ENCODE measurements at places on chromosomes 7 and 10.

- no peak for DNase-seq
Measured at GRCh38 chr7:152382244-152382643, 53.6 kb downstream of the KMT2C start.

DNA sequence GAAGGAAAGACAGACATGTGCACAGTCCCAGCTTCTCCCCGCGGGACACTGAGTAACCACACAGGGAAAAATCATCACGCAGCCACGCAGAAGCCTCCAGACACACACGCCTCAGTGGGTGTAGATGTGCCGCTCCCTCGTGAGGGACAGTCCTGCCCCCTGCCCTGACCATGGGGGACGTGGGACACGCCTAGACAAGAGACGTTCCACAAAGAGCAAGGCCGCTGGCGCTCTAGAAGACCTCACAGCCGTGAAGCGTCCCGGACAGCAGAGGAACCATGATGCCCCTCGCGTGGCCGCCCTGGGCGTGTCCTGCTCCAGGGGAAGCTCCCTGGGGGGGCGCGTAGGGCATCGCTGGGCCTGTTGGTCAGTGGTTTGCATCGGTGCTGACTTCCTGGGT lies 210.8 kb downstream of the DNAJB6 start:
- DNase-seq = no peak

GRCh38 chr7:107879400-107880035 lies 11.5 kb upstream of the DLD start:
- peak; percentile 49 for DNase-seq

- DNase-seq = no peak
Measured at GRCh38 chr7:14258861-14259260, 269.4 kb upstream of the ETV1 start.

GRCh38 chr10:75201793-75202307 lies 8.7 kb upstream of the VDAC2 start:
- no peak for DNase-seq

GRCh38 chr10:58827381-58827780 lies 314.7 kb downstream of the BICC1 start:
- DNase-seq = no peak

GRCh38 chr7:121440857-121441503 lies 44.9 kb upstream of the FAM3C start:
- no peak for DNase-seq

DNA sequence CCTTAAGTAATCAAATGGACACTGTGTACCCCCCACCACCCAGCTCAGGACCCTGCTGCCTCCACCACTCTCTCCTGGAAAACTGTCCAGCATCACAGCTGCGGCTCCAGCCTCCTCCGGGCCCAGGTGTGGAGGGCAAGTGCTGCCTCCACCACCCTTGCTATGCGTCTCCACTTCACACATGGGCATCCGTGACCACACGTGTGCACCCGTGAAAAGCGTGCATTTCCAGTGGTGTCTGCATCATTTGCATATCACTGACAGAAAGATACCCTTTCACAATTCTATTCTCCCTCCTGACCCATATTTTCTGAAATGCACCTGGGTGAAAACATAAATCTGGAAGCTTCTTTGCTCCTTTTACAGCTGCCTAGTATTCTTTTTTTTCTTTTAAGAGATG lies 89.7 kb upstream of the PDGFA start:
- no peak for DNase-seq

DNA sequence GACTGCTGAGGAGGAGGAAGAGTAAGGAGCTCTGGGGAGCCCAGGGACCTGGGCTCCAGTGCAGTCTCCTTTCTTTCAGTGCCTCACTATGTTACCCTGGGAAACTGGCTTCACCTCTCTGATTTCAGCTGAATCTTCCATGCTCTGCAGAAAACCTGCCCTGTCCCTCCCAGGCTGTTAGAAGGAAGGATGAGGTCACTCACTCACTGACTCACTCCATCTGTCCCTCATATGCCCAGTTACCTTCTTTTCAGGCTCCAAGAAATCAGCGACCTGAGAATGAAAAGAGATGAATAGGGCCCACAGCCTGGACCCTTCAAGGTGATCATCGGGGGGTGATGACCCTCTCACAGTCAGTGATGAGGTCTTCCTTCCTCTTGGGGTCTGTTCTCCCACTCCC lies 481 bp downstream of the SFTPA2 start:
- no peak for DNase-seq

- no peak for DNase-seq
Measured at GRCh38 chr7:84188786-84189405, 5.7 kb downstream of the SEMA3A start.

DNA sequence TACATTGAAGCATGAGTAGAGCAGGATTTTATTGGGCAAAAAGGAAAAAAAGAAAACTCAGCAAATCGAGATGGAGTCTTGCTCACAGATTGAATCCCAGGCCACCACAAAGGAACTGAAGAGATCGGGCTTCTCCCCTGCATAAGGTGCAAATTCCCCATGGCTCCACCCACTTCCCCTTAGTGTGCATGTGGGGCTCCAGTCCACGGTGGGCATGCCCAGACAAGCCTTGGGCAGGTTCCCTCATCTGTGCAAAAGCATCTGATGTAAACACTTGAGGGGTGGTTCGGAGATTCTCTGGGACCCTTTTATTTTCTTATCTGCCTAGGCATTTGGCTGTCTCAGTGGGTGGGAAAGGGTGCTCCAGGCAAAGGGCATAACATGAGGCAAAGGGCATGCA lies 150.7 kb downstream of the CFTR start:
- no peak for DNase-seq

- DNase-seq = no peak
Measured at GRCh38 chr7:85659364-85659763, 472.5 kb upstream of the SEMA3D start.

DNA sequence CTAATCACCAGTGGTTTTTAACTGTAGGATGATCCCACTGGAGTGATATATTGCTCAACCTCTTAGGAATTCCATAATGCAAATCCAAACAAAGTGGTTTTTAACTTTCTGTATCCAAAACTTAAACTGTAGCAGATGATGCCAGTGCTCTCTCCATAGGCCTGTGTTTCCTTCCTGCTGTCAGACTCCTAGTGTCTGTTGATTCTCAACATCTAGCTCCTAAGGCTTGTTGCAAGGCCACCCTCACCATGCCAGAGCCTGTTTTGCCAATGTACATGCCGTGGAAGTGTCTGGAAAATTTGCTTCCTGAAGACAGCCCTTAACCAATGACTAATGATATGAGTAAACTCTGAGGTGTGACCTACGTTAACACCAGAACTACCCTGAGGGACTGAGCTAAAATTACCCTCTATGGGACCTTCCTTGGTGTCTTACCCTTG lies 39.3 kb downstream of the C1GALT1 start:
- no peak for DNase-seq

- DNase-seq = no peak
Measured at GRCh38 chr10:60042262-60042661, 135.9 kb upstream of the CCDC6 start.

DNA sequence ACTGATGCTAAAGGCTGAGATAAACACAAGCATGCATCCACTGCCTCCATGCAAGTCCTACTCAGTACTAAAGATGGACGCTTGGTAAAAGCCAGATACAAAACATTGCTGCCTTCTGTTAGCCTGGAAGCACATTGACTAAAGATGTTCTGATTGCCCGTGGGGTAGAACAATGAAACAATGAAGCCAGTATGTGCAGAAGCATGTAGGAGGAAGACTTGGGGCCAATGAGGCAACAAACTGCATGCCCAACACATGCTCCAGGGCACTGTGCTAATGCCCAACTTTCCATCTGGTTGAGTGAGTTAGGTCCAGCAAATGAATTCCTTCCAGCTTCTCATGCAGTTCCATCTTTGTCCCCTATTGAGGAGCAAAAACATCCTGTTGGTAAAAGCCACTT lies 1245.5 kb downstream of the GATA3 start:
- no peak for DNase-seq

DNA sequence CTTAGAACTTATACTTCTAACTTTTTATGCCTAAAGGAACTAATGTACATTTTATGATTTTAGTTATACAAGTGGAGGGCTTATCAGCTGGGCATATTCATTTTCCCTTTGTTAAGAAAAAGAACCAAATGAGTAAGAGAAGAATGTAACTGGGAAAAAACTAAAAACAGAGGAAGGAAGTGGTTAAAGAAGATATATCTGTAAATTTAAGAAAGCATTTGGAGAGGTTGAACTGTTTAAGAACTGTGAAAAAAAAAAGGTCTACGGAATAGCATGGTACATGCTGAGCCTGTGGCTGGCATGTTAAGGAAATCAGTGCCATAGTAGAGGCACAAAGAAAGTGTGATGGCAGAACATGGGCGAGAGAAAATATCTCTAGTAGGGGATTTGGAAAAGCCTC lies 6.2 kb downstream of the MDFIC start:
- DNase-seq = no peak

- no peak for DNase-seq
Measured at GRCh38 chr10:7956508-7956907, 98.0 kb upstream of the GATA3 start.

DNA sequence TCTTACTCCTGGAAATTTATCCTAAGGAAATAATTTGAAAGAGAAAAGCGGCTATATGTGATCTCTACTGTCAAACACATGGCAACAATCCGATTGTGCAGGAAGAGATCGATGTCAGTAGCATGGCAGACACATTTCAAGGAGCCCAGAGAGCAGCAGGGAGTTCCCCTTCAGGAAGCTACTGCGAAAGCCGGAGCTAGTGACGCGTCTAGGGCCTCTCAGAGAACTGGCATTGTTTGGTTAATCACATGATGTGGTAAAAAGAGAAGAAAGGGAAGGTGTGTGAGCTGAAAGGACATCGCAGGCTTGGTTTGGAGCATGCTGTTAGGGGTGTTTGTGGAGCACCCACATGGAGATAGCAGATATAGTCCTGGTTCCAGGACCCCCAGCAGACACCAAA lies 74.9 kb downstream of the BEND7 start:
- no peak for DNase-seq

- DNase-seq = no peak
Measured at GRCh38 chr10:103715430-103715829, 139.9 kb downstream of the SH3PXD2A start.

GRCh38 chr10:73168465-73168803 lies 515 bp downstream of the FAM149B1 start:
- DNase-seq = no peak

DNA sequence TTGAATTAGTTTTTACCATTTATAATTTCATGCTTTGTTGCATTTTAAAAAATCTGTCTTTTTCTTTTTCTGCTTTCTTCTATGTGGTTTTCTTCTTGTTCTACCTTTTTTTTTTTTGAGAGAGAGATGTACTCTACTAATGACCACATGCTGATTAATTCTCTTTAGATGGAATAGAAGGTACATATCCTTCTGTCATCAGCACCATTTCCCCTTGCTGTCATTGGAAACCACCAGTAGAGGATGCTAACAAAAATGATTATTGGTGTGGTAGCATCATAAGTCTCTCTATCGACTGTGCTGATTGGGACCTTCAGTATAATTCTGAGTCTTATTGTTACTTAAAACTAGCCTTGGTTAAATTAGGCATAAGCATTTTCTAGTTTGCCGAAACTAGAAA lies 3.6 kb downstream of the ZEB1 start:
- no peak for DNase-seq

DNA sequence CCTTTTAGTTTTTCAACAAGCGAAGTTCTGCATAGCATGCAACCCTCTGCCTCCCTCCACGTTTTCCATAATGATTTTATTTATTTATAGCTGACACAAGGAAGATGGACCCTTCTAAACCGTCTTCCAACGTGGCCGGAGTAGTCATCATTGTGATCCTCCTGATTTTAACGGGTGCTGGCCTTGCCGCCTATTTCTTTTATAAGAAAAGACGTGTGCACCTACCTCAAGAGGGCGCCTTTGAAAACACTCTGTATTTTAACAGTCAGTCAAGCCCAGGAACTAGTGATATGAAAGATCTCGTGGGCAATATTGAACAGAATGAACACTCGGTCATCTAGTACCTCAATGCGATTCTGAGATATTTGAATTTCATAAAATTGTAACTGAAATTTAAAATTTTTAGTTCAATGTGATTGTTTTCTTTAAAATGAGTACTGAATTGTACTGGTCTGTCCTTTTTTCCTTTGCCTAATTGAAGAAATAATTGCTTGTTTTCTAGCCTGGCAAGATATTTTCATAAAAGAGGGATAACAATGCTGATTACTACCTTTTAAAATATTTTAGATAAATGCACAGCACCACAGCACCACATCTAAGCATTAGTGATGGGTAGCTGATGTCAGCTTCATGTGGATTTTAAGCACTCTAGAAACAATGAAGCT lies 41.5 kb upstream of the SLC39A12 start:
- no peak for DNase-seq

- DNase-seq = no peak
Measured at GRCh38 chr10:9339716-9340115, 1285.2 kb downstream of the GATA3 start.

DNA sequence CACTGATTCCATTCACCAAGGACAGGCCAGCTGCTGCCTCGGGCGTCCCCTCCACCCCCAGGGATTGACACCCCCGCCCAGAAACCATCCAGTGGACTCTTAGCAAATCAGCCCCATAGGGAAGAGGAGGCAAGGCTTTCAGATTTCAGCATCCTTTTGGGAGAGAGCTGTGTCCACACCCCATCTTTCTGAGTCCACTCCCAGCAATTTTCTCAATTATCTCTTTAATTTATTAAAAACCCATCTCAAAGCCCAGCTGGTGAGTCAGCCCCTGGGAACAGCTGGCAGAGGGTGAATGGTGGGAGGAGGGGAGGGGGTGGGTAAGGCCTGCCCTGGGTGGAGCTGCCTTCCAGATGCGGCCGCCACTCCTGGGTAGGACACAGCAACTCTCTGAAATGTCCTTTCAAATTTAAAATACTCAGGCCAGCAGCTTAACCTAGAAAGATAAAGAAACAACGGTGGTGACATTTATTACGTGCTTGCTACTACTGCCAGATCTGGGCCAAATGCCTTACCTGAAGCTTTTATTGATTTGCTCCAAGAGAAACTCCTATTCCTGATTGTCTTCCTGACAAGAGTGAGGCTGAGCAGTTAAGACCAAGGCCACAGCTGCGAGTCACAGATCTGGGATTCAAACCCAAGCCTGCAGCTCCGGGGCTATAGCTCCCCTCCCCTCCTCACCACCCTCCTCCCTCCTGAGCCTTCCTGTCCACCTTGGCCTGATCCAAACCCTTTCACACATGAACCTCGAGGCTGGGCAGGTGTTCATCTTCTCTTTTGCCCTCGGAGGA lies 120.4 kb downstream of the RGS10 start:
- DNase-seq = no peak

GRCh38 chr7:117800406-117800805 lies 72.8 kb downstream of the CTTNBP2 start:
- DNase-seq = no peak

GRCh38 chr10:22792161-22792560 lies 77.8 kb upstream of the PIP4K2A start:
- DNase-seq = no peak

GRCh38 chr10:23151071-23151470 lies 41.0 kb upstream of the PTF1A start:
- DNase-seq = no peak

DNA sequence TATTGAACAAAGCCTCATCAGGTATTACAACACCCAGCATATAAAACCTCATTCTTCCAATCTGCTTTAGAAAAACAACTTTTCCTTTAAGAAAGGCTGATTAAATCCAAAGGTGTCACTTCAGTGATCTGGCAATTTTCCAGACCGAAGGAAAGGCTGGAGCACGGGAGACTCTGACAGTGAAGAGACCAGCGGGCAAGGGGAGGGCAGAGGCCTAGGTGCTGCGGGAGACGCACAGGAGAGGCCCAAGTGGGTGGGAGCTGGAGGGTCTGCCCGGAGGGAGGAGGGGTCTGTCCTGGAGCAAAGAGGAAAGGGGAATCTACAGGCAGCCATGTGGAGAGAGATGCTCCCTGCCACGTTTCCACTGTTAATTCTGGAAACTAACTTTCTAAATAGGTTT lies 24.3 kb upstream of the PPP2R2D start:
- DNase-seq = no peak

All from CD4-positive, alpha-beta T cell treated with Interleukin-17A for 4 hours (primary cell).